ENCODE measurements at places on chromosomes 3 and 15.

DNA sequence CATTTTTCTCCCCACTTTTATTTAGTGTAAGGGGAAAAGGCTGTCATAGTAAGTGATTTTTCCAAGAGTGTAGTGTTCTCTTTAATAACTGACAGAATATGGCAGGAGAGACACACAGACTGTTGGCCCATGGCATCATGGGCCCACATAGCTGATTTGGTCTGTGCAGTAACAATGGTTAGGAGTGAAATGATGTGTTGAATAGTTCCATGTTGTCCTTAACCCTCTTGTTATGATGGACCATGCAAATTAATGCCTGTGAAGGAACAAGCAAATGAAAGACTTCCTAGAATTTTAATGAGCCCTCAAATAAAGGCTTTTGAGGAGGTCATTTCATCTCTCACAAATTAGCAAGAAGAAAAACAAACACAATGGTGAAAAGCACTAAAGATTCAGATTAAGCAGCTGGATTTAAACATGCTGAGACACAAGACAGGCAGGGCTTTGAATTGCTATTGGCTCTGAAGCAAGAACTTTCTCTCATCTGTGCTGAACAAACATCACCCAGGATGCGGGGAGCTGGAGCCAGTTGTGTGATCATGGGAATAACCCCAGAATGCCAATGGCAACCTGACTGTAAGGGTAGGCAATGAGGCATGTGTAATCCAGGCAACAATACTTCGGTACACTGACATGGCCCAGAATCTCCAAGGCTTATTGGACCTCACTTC lies 136.7 kb upstream of the VEPH1 start:
- DNase-seq, result no peak

DNA sequence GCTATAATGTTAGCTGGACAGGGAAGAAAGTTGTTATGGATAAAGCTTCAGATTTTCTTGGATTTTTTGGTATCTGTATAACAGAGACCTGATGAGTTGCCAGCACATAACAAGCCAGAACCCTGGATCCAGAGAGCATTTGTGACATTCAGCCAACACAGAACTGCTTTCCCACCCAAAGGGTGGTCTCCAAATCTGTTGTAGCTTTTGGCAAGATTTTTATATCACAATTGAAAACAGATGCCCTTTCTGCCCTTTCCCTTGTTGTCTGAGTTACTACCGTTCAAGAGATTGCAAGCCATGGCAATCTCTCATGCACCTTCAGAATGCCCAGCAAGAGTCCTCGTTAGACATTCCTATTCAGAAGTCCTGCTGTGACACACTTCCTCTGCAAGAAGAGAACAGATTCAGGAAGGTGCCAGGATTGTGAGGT lies 107.6 kb upstream of the FGF7 start:
- no peak for DNase-seq

DNA sequence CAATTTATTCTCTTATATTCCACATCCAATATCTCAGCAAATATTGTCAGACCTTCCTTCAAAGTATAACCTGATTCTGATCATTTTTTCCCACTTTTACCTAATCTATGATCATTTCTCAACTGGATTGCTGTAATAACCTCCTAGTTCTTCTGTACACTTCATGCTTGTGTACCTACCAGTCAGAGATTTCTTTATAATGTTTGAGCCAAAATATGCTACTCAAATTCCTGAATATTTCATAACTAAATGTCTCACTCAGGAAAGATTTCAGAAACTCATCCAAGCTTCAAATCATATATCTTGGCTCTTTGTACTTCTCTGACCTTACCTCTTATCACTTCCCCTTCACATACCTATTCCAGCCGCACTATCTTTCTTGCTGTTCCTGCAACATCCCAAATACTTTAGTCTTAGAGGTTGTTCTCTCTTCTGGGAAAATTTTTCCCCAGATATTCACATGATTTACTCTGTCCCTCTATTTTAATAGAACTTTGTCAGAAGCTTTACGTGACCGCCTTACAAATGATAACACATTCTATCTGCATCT lies 20.0 kb downstream of the BCHE start:
- DNase-seq, result no peak

DNA sequence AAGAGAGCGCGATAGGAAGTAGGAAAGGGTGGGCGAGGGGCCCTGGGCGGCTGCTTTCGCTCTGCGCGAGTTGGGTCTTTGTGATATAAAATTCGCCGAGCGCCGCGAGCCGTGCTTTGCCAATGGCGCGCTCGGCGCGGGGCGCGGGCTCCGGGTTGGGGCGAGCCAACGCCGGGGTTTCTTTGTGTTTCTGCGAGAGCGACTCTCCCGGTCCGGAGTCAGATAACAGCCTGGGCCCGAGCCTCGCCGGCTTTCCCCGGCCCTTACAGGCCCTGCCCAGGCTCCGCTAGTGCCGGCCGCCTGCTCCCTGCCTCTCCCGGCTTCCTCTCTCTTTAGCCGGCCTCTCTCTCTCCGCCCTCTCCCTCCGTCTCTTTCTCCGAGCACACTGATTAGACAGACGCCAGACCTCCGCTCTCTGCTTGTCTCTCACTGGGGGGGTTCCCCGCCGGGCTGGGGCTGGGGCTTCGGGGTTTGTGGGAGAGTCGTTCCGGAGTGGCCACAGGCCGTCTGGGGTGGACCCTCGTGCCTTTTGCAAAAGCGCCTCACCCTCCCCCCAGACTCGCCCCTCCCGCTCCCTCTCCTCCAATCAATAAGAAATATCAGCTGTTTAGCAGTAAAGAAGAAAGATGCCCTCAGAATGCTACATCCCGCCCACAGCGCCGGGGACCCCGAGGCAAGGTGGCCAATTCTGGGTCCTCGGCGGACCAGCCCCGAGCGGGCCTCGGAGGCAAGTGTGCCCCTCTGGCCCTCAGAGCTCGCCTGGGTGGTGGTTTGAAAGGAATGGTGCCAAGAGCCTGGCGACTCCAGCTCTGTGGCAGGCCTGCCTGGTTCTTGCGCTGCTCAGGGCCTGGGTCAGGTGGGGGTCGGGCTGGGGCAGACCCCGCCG lies 2.9 kb downstream of the NR2F2 start:
- no peak for DNase-seq

DNA sequence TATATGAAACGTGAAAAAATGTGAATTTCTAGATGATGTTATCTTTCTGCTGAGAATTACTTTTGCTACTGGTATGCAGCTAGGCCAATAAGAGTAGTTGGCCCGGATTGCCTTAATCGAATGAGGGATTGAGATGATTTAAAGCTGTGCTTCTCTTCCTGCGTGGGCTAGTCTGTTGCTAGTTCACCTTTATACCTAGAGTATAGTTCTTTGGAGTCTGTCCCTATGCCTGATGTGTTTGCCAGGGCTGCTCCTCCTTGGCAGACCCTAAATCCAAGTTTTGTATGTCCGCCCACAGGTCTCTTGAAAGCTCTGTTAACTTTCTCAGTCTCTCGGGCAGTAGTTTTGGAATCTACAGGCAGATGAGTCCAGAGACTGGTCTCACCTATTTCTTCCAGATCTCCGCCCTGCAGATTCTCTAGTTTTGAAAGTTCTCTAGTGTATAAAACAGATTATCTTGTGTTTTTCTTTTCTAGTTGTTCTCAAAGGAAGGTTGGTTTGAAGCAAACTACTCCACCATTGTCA lies 64.9 kb downstream of the MEF2A start:
- DNase-seq, result no peak

DNA sequence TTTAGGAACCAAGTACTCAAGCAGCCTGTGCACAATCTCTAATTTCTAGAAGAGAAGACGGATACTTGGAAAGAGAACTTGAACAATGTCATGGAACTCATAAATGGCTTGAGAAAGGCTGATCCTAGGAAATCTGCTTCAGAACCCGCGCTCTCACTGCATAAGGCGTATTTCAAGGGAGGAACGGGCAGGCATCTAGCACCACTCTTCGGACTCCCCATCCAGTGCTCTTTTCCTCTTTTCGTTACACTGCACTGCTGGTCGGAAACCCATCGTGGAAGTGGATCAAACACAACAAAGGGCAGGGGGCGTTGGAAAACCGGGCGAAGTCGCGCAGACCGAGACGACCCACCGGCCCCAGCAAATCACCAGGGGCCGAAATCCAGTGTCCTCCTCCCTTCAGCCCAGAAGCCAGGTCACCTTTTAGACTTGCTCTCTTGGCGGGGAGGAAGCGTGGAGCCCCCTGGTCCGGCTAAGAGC lies 539 bp upstream of the TLNRD1 start:
- no peak for DNase-seq

- DNase-seq, result no peak
These were observed 23.1 kb upstream of the CHD2 start for GRCh38 chr15:92877000-92877399.

GRCh38 chr15:90386221-90386620 lies 1.8 kb upstream of the IQGAP1 start:
- DNase-seq, result no peak

DNA sequence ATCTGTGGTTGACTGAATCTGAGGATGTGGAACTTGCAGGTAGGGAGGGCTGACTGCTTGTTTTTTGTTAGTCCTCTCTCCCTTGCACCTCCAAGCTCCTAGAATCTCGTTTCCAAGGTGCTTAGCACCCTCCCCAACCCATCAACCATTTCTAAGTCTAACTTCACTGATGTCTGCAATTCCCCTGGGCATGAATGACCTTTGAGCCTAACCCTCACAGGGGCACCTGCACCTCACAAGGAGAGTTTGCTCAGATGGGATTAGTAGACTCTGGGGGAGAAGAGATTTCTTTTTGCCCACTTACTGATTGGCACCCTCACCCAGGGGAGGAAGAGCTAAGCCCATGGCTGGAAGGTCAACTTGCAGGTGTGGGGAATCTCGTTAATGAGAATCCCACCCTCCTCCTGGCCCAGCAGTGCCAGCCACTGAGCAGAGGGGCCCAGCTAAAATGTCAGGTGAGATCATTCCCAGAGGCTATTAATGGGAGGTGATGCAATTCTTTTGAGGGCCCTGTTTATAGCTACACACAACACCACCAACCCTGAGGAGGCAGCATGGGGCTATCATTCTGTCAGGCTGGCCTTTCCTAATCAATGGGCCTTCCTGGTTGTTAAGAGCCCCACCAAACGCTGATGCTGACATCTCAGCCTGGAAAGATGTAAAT lies 81.6 kb upstream of the HERC1 start:
- DNase-seq, result no peak

GRCh38 chr3:57026944-57027343 lies 33.5 kb upstream of the SPATA12 start:
- DNase-seq, result no peak

- no peak for DNase-seq
These were observed 19.0 kb upstream of the C3orf49 start for GRCh38 chr3:63800097-63800496.

DNA sequence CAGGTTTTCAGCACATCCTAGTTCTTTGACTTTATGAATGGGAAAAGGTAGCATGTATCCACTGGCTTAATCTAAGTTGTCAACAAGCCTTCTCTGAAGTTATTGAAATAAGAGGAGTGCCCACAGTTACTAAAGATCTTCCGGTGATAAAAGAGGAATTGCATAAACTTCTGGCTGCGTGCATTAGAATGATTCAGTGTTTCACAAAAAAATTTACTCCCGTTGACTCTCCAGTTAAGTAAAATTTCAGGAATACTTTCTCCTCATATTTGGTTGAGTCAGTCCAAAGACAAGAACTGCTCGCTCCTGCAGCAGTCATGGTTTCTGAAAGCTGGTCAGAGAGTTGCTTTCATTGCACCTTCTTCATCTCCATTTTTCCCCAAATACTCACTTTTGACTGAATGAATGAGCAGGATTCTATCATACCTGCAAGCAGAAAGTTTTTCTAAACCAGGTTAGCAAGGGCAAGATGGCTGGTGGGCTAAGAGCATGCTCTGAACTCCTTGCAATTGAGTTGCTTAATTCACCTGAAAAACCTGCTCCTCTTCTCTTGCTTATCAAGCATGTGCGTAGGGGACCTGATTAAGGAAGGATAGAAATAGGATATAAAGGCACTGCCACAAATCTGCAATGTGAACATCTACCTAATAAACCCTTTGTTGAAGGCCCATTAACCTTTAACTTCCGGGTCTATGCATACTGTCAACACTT lies 64.2 kb upstream of the TIMP4 start:
- DNase-seq, result no peak

- DNase-seq, result no peak
These were observed 42.7 kb upstream of the PRICKLE2 start for GRCh38 chr3:64267721-64268604.

All from stimulated activated CD4-positive, alpha-beta T cell treated with anti-CD3 and anti-CD28 coated beads, Interleukin-4, amount 100 ng/mL, for 48 hours (primary cell).